Tibial nerve (tissue), 4 donors: ENCODE measurements at places on chromosomes 7 and 10.

GRCh38 chr10:42428534-42428933 is 209.8 kb downstream of the ZNF33B start:
- no peak for DNase-seq

DNA sequence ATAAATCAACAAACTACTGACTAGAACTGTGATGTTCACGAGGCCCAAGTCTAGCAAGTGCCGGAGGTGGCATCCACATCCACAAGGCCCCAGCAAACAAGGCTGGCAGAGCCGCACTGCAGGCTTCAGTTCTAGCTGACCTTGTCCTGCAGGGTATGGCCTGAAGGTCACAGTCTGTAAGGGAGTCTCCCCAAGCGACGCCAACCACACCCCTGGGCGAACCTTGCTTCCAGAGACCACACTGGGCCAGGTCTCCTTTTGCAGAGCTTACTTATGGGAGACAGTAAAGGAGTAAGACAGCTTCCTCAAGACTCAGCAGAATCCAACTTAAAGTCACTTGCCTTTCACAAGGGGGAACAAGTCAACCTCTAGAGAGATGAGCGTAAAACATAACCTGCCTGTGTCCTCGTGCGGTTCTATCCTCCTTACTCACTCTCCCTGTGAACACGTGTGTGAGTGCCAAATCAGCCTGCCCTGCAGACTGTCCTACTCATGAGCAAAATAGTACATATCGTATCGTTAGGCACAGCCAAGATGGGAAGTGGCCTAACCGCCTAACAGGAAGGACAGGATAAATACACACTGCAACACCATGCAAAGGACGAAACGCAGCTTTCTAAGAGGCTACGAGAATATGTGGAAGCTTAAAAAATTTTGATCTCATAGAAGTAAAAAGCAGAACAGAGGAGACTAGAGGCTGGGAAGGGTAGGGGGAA is 22.7 kb downstream of the FAM53B start:
- no peak for DNase-seq

- no peak for DNase-seq
These were observed 76.2 kb upstream of the KIAA1217 start for GRCh38 chr10:24132741-24133140.

DNA sequence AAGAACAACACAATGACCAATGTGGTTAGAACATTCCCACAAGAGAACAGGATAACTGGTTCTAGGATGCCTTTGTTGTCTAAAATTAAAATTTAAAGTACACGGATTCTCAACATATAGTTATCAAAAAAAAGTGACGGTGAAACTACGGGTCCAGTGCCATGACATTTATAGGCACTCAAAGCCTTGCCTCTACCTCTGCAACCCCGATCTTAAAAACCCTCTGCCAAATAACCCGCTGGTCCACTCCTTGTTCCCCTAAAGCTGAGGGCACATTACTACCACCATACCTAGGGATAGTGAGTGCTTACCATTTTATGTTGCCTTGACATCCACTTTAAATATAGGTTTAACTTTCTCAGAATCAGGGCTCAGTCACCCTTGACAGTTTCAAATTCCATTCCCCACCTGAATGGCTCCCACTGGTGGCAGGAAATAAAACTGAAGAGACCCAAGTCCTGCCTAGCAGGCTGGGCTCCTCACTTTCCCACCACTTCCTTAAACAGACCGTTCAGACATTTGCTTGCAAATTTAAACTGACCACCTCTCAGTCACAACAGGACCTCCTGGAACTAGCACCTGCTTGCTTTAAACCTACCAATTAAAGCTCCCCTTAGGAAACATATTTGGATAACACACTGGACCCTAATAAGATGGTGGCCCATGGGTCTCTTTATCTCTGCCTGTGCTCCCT is 169.9 kb upstream of the ASAH2 start:
- no peak for DNase-seq

DNA sequence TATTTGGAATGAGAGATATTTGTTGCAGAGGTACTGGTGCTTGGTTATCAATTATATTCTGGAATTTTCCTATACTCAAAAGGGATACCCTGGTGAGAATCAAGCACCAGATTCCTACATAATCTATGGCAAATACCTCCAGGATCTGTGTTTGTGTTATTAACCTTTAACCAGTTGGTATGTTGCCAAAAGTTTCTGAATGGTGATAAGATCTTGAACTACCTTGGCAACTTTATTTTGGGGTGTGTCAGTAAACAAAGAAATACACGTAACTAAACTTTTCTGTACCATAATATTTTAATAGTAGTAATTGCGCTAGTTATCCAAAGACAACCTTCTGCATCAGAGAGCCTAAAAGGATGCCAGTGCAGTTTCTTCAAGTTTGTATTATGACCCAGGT is 13.4 kb downstream of the SCIN start:
- DNase-seq = no peak

- no peak for DNase-seq
These were observed 404.3 kb downstream of the SFMBT2 start for GRCh38 chr10:7006566-7006965.

DNA sequence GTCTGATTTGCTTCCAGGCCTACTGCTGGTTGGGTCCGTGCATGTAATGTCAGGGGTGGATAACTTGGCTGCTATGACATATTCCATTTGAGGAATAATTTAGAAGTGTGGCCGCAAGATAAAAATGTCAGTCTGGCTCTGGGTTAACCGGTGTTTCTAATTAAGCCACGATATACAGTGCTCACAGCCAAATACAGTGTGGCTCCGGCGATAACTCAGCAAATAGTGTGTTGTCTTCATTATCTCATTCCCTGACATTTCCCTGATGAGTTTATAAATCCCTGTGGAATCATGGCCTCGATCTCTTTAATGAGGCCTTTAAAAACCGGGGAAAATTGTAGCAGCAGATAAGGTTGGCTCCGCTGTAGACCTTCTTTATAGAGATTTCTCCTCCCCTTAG is 1125.0 kb downstream of the TYW1 start:
- DNase-seq = no peak

DNA sequence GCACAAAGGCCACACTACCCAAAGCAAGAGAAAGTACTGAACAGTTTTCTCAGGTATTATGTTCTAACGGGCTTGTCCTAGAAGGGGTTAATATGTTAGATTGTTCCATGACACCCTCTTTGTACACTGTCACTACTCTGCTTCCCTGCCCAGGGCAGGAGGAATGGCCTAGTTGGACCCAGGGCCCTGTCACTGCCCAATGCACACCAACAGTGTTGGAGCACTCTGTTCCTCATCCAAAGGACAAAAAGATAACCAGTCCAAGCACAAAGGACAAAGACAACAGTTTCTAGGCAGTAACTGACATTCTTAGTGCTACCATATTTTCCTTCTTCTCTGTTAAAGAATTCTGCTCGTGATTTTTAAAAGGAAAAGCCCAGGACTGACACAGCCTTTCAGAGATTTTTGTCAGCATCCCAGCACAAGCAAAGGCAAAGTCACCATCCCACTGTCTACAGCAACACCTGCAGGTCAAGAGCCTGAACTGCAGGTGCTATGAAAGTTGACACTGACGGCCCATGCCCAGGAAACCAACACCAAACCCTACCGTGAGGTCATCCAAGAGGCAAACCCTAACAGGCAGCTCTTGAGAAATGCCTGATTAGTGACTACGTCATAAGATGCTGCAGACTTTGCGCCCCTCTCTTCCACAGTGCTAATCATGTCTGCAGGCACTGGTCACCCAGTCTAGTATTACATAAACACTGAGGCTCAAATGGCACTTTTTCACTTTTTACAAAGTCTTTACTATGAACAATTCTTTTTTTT is 13.2 kb downstream of the NUDCD3 start:
- no peak for DNase-seq

- DNase-seq = no peak
These were observed 3.5 kb downstream of the ARID5B start for GRCh38 chr10:61904733-61905725.

DNA sequence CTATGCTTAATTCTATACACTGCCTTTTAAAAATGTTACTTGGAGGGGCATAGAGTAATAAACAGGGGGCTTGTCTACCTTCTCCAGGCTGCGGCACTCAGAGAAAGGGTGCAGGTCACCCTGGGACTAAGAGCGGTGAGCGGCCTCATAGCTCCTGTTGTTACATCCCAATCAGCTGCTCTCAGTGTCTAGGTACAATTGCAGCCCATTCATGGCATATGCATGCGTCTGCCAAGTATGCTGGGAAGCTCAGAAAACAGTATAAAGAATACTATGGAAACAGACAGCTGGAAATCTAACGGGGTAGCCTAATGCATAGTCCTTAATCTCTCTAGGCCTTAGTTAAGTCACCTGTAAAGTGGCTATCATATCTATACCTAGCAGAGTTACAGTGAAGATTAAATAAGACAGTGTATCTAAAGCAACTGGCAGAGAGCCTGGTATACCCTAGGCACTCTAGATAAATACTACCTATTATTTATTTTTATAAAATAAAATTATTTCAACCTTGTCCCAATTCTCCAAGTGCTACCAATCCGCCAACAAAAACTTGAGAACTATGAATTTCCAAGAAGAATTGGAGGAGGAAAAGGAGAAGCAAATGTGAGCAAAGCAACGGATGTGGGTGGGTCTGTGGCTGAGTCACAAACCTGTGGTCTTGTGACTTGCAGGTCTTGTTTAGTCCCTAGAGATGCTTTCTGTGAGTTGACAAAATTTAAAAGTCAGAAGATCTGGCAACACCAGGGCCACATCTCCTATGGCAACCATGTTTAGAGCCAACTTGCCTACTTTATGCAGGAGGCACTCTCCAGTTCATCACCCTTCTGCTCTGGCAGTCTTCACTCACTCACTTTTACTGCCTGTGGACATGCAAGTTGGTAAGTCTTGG is 183.0 kb downstream of the RAPGEF5 start:
- DNase-seq = no peak

GRCh38 chr7:132226046-132226956 is 350.0 kb downstream of the PLXNA4 start:
- DNase-seq = no peak

GRCh38 chr10:4383651-4384098 is 442.3 kb upstream of the AKR1E2 start:
- DNase-seq = no peak

- DNase-seq = peak; percentile 72
These were observed 732 bp downstream of the FAS start for GRCh38 chr10:88991161-88991898.

DNA sequence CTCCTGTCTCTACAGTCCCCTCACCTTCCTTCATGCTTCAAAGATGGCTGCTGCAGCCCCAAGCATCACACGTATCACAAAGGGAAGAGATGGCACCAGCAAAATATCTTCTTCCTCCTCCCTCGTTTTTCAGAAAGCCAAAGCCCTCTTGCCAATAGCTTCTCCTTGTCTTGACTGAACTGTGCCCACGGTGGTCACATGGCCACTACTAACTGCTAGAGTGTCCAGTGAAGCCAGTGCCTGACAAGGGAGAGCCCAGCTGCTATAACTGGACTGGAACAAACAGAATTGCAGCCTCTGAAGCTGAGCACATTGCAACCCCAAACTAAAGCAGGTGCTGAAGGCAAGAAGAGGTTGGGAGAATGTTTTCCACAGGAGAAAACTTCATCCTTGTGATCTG is 120.8 kb upstream of the RET start:
- no peak for DNase-seq

- DNase-seq = peak; percentile 87
These were observed at the start of gene SMC3 for GRCh38 chr10:110567201-110568054. Gene SMC3, plus strand, starts transcription at chr10:110567695. Its CDS starts 122 bp downstream, at chr10:110567817.

- DNase-seq = peak; percentile 76
These were observed 274.7 kb upstream of the HGF start for GRCh38 chr7:82044497-82045080.

- DNase-seq = no peak
These were observed 860 bp downstream of the ZEB1 start for GRCh38 chr10:31319602-31320549.

- no peak for DNase-seq
These were observed 108.7 kb downstream of the ZNF467 start for GRCh38 chr7:149664666-149665065.

DNA sequence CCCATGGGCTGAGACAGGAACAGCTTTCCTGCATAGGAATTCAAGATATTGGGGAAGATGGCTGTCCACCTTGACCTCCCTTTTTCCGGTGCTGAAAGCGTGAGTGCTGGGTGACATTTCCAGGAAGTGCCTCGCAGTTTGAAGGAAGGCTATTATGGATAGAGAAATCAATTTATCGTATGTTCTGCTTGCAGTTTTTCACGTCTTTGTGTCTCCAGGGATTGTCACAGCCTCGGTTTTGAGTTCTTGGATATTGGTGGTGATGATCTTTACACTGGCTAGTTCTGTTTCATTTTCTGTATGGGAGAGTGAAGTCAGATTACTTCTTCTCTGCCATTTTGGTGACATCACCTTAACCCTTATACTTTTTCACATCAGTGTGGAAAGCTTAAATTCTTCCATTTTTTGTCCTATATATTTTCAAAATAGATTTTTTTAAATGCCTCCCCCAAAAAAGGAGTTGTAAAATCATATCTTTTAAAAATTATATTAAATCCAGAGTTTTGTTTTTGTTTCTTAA is 102.5 kb upstream of the APBB1IP start:
- DNase-seq = no peak

DNA sequence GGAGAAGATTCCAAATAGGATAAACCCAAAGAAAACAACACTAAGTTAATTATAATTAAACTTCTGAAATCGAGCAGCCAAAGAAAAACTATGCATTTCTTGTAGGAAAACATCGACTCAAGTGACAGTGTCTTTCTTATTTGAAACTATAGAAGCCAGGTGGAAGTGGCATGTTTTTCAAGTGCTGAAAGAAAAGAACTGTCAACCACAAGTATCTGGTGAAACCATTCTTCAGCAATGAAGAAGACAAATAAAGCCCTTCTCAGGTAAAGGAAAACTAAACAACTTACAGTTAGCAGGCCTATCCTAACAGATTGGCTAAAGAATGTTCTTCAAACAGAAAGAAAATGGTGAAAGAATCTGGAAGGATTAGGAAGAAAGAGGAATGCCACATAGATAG is 71.4 kb upstream of the MSRB2 start:
- no peak for DNase-seq

DNA sequence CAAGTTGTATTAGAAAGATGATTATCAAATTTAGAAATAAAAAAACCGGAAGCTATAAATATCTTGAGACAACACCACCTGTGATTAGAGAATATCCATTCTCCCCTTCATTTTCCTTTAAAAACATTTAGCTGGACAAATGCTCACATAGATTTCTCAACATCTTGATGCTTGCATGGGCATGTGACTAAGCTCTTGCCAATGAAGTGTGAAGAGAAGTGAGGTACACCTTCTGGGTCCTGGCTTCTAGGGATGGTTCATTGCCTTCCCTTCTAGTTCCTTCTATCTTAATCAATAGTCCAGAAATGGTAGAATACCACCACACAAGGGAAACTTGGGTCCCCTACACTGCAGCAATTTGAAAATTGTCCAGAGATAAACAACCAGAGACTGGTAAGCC is 41.0 kb downstream of the WAPL start:
- no peak for DNase-seq

GRCh38 chr7:73940701-73941238 is 79.8 kb downstream of the TMEM270 start:
- no peak for DNase-seq

DNA sequence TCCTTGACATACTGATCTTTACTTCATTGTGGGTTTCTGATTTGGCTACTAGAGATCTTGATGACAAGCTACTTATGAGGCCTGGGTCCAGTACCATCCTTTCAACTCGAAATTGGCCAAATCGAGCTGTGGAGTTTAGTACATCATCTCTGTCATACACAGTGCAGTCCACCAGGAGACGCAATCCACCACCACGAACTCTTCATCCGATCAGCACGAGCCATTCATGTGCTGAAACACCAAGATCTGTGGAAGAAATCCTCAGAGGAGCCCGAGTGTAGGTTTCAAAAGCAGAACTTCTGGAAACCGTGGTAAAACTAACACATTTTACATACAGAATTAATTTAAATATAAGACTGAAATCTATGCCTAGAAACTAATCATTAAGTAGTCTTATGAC is 14.2 kb downstream of the DNAJC9 start:
- DNase-seq = no peak
